ENCODE measurements at places on chromosomes 12 and 14.

GRCh38 chr14:51074701-51075385 is 20.1 kb downstream of the TRIM9 start:
- DNase-seq: no peak

DNA sequence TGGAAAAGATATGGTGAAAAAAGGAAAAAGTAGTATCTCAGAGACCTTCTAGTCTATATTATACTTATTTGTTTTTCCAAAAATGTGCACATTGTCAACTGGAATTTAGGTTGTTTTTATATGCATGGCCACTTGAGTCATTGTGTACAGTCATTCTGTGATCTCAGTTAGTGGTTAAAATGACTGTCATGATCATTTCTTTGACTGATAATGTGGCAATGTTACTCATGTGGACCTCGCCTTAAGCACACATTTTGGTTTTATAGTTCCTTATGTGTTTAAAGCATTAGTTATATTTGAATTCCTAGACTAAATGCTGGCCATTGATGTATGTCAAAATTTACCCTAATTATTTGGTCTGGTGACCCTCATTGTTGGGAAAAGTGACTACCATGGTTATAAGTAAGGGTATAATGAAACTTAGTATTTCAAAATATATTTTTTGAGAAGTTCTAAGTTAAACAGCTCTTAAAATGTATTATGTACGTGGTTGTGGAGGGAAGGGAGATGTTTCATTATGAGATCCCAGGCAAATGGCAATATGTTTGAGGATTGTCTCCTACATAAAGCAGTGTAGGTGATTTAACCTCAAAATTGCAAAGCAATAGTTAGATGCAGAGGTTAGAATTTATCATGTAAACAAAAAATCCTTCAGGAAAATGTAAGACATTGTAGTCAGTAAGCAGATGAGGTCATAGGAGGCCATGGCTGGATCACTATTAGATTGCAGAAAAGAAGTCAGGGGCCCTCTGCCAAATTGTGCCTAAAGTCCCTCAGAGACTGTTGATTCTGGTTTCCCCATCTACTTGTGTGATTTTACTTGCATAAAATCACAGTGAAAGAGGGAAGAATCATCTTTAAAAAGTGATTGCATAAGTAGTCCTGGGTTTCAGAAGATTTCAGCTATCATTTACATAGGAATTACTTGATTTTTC is 17.5 kb downstream of the PNMA1 start:
- peak; percentile 74 for DNase-seq

DNA sequence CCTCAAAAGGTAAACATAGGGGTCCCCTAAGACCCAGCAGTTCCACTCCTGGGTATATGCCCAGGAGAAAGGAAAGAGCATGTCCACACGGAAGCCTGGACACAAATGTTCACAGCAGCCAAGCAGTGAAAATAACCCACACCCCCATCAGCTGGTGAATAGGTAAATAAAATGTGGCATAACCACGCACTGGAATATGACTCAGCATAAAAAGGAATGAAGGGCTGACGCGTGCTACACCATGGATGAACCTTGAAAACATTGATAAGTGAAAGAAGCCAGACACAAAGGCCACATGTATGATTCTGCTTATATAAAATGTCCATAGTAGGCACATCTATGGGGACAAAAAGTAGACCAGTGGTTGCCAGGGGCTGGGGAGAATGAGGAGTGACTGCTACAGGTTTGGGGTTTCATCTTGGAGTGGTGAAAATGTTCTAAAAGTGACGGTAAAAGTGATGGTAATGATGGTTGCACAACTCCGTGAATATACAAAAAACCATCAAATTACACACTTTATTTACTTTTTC is 3.8 kb upstream of the SCARB1 start:
- DNase-seq: peak; percentile 39

DNA sequence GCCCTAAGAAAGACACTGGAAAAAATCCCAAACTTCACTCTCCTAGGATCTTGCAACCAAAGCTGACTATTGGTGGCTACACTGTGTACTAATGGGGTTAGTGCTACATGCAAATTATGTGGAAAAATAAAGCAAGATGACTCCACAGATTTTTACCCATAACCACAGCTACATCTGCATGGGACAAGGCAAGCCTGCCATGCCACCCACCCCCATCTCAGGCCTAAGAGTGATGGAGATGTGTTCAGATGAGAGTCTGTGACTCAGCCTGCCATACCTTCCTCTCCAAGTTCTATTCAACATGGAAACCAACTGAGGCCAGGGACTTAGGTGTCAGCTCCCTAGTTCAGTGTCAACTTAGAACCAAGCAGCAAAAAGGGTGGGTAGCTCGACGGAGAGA is 206.2 kb downstream of the PELI2 start:
- no peak for DNase-seq

DNA sequence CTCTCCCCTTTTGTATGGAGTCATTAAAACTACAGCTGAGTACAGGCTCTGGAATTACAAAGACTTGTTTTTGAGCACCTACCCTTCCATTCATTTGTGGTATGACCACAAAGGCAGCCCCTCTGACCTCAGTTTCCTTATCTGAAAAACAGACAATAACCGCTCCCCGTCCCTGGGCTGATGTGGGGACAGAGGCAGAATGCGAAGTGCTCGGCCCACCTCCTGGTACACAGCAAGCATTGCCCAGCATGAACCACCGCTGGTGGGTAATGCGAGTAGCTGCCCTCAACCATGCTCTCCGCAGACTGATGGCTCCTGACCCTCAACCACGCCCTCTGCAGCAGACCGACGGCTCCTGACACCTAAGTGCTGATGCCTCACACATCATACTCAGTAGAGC is 22.4 kb downstream of the P2RX2 start:
- no peak for DNase-seq

DNA sequence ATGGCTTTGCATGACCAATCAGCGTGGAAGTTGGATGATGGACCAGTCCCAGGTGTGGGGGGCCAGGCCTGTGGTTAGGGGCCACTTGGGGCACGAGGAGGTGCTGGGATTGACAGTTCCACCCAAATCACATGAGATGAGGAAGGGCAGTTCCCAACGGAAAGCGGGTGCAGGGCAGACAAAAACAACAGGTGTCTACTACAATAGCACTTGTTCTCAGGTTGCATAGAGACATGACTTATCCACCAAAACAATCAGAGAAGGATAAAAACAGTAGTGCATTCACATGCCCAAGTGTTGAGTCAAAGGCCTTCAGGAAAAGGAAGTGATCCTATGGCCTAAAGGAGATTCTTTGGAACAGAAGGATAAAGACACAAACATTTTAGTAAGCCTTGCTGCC is 14.6 kb upstream of the EIF2B2 start:
- DNase-seq: peak; percentile 90

DNA sequence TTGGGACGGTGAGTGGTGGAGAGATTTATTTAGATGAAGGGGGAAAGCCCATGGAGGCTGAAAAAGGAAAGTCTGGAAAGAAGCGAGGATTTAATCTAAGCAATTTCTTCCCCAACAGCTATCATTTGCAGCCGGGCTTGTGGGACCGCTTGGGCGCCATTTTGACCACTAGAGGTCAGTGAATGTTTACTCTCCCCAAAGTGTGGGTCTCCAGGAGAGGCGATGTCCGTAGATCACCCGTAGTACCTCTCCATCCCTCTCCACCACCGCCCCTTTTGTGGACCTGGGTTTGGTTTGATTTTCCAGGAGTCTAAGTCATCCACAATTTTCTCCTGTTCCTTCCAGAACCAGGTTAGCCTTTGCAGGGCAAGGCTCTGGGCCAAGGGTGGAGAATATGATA is 91.2 kb upstream of the PARP11 start:
- no peak for DNase-seq

GRCh38 chr12:45987340-45987727 is 3.0 kb downstream of the SCAF11 start:
- DNase-seq: peak; percentile 26

DNA sequence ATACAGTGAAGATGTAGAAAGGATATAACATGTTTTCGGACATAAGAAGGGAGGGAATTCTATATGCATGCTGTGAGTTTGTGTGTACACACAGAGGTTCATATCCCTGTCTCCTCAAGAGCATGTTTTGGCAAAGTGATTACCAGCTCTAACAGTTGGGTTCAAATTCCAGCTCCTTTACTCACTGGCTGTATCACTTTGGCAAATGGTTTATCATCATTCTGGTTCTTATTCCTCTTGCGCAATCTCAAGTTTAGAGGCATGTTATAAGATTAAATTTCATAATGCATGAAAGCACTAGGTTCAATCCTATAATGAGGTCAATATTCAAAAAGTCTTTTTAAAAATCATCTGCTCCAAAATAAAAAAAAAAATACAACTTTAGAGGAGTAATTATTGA is 107.7 kb upstream of the LRFN5 start:
- DNase-seq: peak; percentile 52

- no peak for DNase-seq
Observed at GRCh38 chr14:33711194-33711593, 239.7 kb downstream of the EGLN3 start.

DNA sequence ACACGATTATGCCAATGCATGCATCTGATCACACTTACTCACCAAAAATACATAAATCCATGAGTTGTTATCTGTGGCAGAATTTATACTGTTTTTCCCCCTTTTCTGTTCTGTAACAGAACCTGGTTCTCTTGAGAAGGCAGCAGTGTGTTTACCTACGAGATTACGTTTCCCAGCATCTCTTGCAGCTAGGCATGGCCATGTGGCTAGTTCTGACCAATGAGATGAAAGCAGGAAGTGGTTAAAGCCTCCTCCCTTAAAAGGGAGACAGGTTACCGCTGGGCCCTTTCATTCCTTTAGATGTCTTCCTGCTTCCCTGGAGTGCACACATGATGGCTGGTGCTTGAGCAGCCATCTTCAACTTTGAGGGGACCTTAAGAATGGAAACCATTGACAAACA is 11.7 kb upstream of the ASPG start:
- no peak for DNase-seq

DNA sequence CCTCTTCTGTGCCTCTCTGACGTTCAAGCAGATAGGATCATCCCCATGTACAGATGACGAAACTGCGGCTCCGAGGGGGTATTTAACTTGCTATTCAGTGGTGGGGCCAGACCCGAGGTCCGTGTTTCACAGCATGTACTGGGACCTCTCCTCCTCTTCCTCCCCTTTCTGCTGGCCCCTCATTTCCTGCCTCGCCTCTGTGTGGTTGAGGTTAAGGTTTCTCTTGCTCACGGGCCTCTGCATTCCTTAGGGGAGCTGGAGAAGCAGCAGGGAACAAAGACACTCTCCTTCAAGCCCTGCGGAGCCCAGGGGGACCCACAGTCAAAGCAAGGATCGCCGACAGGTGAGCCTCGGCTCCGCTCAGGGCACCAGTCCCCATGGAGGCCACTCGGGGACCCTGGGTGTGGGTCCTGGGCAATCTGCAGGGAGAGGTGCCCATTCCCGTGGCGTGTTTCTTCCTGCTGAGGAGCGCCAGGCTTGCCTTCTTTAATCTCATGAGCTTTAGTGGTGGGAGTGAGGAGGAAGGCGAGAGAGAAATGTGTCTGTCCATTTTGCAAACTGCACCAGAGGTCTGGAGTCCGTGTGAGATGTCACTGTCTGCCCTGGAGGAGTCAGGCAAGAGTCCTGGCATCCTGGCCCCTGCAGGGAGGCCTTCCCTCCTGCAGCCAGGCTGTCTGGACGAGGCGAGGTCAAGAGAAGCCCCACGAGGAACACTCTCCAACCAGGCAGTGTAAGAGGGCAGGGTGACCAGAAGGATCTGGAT is 45.0 kb downstream of the SLC6A12 start:
- no peak for DNase-seq

- DNase-seq: peak; percentile 84
Observed at GRCh38 chr14:88792473-88793258, at the start of gene EML5. TSS of gene EML5 (minus strand) at chr14:88792953. CDS start at chr14:88792503, 450 bp downstream.

DNA sequence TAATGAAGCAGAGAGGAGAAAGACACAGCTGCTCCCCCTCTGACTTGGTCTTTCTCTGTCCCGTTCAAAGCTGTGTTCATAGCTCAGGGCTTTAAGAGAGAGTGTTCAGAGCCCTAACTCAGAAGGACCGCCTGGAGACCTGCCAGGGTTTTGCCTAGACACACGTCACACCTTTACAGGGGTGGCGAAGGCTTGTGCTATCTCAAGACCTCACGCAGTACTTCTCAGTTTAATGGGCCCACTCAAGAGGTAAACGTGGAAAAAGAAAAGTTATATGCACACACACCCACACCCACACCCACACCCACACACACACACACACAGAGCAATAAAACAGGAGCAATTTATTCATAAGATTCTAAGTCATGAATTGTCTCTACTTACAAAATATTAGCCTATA is 374.3 kb downstream of the C12orf75 start:
- DNase-seq: no peak

DNA sequence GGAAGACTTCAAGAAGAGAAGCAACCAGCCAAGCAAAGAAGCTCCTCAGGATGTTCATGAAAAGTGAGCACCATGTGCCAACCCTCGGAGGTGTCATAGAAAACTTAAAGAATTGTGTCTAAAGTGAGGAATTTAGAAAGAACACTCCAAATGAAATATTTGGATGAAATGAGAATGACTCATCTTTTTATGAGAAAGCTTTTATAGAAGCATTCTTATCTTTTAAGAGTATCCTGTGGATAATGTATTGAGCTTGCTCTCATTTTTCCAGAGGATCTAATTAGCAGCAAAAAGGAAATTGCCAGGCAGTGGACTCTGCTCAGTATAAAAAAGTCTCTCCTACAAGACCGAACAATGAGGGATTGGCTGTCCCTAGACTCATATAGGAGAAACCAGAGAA is 454.9 kb downstream of the LRIG3 start:
- DNase-seq: no peak
